Hypothalamus (tissue), 51 donors: ENCODE measurements at places on chromosomes 6 and 20.
A peak's percentile ranks its signal among the peaks of the same experiment; 100 is the strongest.

GRCh38 chr6:74458536-74458935 is 747.3 kb downstream of the COL12A1 start:
- no peak for DNase-seq

DNA sequence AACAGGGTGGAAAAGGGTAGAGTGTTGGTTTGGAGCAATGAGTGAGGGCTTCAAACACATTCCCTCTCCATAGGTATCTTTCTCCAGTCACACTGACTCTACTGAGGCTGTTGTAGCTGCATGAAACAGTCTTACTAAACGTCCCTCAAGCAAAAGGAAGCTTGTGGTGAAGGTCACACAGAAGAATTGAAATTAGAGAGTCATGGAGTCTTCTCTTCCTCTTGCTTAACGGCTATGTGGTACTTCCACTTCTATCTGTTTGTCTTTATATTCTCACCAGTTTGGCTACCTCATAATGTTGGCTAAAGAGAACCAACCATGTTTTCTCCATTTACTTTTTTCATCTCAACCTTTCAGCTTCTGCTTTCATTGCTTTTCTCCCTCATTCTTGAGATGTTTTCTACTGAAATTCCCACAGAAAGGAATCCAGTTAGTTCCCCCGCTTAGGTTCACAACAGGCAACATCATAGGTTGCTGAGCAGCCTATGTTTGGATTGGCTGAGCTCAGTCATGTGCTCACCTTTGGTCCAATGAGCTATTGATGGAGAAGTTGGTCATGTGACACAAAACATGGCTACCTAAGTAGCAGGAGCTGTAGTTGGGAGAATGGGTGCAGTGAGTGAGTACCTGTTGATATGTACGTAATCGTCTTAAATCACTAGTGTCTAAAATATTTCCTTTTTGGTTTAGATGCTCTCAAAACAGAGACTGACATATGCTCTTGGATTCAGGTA is 99.8 kb downstream of the SNAP25 start:
- no peak for DNase-seq

GRCh38 chr6:119145111-119145510 is 66.6 kb upstream of the FAM184A start:
- DNase-seq: no peak

- DNase-seq: no peak
Observed at GRCh38 chr6:90110971-90111370, 185.7 kb downstream of the BACH2 start.

DNA sequence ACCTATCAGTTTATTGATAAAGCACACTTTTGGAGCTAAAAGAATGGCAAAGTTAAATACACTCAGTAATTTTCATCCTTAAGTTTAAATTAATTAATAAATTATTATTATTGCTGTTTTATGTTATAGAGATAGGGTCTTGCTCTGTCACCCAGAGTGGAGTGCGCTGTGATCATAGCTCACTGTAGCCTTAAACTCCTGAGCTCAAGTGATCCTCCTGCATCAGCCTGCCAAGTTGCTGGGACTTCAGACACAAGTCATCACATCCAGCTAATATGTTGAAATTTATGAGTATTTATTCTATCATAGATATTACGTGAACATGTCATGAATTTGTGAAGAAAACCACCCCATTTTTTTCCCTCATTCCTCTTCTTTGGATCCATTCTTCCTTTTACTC is 64.2 kb downstream of the GJA1 start:
- DNase-seq: no peak

GRCh38 chr6:128519132-128519930 is 1.1 kb downstream of the PTPRK start:
- peak; percentile 52 for DNase-seq

DNA sequence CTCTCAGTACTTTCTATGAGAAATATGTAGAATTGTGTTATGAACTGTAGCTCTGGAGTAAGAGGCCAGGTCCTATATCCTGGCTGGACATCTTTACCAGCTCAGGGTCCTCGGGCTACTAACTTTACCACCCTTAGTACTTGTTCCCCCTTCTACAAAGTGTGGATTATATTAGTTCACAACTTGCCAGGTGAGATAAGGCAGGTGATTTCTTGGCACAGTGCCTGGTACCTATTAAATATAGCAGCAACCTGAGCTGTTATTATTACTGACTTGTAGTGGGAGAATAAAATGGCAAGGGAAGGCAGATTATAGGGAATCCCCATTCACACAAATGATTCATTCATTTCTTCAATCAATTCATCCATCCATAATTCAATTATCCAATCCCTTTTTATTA is 150.1 kb downstream of the DOK5 start:
- DNase-seq: no peak

GRCh38 chr6:163226836-163227485 is 187.6 kb upstream of the QKI start:
- no peak for DNase-seq

- DNase-seq: no peak
Observed at GRCh38 chr6:157650801-157651200, 172.2 kb upstream of the SNX9 start.

- DNase-seq: no peak
Observed at GRCh38 chr20:50595433-50595895, 85.3 kb downstream of the PTPN1 start.

DNA sequence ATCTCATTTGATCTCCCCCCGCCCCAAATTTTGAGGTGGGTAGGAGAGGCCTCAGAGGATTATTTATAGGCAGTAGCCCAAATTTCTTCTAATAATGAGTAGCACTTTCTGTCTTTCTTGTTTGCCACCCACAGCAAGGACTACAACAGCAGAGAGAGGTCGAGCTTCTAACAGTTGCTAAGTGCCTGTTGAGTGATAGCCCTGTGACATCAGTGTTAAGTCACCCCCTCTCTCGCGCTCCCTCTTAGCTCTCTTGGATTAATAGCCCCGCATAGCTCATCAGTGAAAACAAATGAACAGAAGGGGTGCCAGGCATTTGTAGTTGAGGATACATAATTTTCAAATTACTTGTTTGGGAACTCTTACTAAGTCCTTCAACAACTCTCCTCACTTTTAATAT is 3.5 kb downstream of the ANKRD60 start:
- no peak for DNase-seq

- no peak for DNase-seq
Observed at GRCh38 chr20:49510562-49511122, 28.2 kb upstream of the KCNB1 start.

GRCh38 chr6:28860581-28860980 is 63.2 kb downstream of the TRIM27 start:
- no peak for DNase-seq

- DNase-seq: peak; percentile 60
Observed at GRCh38 chr6:129774697-129775447, 64.9 kb upstream of the ARHGAP18 start.

DNA sequence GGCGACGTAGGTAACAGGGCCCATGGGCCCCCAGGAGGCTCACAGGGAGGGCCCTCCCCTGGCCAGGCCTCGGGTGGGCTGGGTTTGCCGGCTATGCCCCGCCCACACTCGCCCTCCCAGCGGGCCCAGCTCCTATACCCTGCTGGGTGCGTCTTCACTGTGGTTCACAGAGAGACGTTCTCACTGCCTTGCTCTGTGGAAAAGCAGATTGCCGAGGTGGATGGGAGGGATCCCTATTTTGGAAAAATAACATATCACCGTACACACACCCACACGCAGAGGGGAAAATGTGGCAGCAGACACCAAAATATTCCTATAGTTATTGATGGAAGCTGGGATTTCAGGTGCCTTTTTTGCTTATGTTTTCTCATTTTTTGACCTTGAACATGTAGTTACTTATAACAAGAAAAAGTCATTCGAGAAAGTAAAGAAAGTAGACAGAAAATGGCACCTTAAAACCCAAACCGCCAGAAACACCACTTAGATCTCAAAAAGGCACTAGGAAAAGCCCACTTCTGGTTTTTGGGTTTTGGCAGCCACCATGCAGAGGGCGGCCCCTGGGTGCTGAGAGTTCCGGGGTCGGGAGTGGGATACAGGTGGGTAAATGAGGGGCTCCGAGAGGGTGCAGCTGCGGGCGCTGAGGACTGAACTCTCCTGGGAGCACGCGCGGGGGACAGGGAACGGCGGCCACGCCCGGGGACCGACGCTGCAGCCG is 49.4 kb downstream of the TMEM242 start:
- DNase-seq: no peak
